ENCODE measurements at places on chromosomes 11 and 22.

DNA sequence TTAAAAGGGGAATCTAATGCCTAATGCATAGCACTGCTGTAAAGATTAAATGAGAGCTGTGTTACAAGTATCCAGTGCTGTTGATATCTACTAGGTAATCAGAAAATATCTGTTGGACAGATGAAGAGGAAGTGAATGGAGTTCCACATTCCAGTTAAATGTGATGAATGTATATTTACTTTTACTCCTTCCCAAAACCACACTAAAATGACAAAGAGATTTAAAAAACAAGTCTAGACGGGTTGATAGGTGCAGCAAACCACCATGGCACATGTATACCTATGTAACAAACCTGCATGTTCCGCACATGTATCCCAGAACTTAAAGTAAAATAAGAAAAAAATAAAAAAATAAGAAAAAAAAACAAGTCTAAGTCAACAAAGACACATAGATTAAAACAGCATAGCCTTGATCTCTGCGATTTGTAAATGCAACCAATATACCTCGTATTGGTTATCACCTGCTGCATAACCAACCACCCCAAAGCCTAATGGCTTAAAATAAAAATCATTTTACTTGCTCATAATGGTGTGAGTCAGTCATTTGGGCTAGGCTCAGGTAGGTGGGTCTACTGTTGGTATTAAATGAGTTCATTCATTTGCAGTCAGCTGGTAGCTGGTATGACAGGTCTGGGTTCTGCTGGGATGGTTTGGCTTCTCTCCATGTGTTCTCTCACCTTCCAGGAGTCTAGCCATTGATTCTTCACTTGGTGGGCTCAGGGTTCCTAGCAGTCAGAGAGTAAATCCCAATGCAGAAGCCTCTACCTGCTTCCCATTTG, 39.7 kb upstream of the SLC6A5 start:
- no peak for DNase-seq

GRCh38 chr11:35372565-35373283, 46.6 kb downstream of the SLC1A2 start:
- no peak for DNase-seq

- DNase-seq, result no peak
Observed at GRCh38 chr22:22072169-22072836, 89.7 kb upstream of the TOP3B start.

GRCh38 chr22:36026741-36027140, 1.9 kb downstream of the RBFOX2 start:
- DNase-seq, result no peak

DNA sequence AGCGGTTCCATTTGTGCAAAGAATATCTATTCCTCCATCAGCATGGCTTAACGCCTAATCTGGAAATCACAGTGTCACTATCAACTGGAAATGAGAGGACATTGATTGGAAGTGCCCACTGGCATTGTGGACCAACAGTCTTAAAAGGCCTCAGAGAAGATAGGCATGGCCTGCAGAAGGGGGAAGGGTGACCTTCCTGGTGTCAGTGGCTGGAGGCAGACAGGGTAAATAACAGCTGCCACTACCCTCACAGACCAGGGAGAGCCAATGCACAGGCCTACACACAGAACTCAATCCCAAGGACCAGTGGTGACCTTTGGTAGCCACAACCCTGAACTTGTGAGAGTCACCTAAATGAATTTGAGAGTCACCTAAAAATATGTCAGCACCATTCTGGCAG, 36.0 kb downstream of the DDIAS start:
- DNase-seq, result no peak
